ENCODE measurements at places on chromosomes 11 and 22. TPM values are rescaled to one million over a fixed set of nuclear protein-coding genes. Genes with fewer than 3 reads are reported as not detected.

FXYD2 gene
- polyA plus RNA-seq: 8.0 TPM

PRDX5 gene
- 190 TPM for polyA plus RNA-seq

ADAMTS8 gene
- 3.5 TPM for polyA plus RNA-seq

PTGDR2 gene
- 0.29 TPM for polyA plus RNA-seq

SLC43A1 gene
- polyA plus RNA-seq: 11.7 TPM

CNIH2 gene
- polyA plus RNA-seq: 4.0 TPM

ADAMTS15 gene
- polyA plus RNA-seq: 45.3 TPM

HORMAD2 gene
- 0.54 TPM for polyA plus RNA-seq

SHISAL1 gene
- polyA plus RNA-seq: 0.72 TPM

MEI1 gene
- 1.5 TPM for polyA plus RNA-seq

SORL1 gene
- 30.0 TPM for polyA plus RNA-seq

DNA sequence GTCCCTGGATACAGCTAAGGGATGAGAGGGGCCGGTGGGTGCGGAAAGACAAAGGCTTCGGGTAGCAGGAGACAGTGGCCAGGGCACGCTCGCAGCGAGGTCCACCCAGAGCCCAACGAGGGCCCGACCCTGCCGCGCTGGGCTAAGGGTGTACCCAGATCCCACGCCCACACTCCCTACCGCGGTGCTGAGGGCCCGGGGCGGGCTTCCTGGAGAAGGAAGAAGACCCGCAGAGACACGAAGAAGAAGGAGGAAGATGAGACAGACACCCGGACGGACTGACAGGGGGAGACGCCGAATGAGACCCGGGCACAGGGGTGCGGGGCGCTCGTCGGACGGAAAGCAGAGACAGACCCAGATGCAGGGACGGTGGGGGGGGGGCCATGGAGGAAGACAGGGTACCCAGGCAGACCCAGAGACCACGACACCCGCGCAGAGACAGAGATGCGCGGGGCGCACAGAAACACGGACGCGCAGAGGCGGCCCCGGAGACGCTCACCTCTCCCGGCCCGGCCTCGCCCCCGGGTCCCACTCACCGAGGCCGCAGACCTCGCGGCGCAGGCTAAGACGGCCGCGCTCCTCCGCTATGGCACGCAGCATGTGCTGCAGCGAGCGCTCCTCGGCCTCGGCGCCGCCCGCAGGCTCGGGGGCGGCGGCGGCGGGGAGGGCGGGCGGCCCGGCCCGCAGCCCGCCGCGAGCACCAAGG, 437 bp downstream of the KIAA0930 start:
- DNase-seq: no peak

GRCh38 chr11:63572026-63572688, 9.0 kb upstream of the PLAAT2 start:
- no peak for DNase-seq

DNA sequence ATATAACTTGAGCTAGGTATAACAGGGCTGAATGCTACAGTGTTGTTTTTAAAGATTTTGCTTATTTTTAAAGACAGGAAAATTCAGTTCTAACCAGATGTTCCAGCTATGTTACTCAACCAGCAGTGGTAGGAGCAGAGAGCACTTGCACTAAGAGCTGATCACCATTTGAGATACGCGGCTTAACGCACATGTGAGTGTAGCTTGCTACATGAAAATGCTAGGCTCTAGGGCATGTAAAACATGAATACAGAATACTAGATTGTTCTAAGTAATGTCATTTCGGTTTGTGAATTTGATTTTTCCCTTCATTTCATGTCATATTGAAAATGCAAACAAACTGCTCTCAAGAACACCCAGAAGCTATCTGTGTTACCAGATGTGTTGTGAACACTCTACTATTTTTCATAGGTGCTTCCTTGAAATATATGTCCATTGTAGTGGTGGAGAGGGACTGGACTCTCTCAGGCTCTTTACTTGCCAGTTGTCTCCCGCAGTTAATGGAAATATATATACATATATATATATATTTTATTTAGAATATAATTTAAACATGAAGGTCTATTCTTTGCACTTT, 10.8 kb upstream of the TECTA start:
- DNase-seq: no peak

GRCh38 chr11:44708009-44708408, 18.8 kb upstream of the TSPAN18 start:
- no peak for DNase-seq

- no peak for DNase-seq
Observed at GRCh38 chr11:36622431-36623136, 24.5 kb upstream of the RAG2 start.

GRCh38 chr11:106121570-106122320, 44.3 kb downstream of the AASDHPPT start:
- DNase-seq: no peak

GRCh38 chr11:17762309-17762974, 27.9 kb downstream of the KCNC1 start:
- DNase-seq: no peak

- peak; percentile 78 for DNase-seq
Observed at GRCh38 chr11:119683783-119684182, 45.2 kb downstream of the NECTIN1 start.

DNA sequence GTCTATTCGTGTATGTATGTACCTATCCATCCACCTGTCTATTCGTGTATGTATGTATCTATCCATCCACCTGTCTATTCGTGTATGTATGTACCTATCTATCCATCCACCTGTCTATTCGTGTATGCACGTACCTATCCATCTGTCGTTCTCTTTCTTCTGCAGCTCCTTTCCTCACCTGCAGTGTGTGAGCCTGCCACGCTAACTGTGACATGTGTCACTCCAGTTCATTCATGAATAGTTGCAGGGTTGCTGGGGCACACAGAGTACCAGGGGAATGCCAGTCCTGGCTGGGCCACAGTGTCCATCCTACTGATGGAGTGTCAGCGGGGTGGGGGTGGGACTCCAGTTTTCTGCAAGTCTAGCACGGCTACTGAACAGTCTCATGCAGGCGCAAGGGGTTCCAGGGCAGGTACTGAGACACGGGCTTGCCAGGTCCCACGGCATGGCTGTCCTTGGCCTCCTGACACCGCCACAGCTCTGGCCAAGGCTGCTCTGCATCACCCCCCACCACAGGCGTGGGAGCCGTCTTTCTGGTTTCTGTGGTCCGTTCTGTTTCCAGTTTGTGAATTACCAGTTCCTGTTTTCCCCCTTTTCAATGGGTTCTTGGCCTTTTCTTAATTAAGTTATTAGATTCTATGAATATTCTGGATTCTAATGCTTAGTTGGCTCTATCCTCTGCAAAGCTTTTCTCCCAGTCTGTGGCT, 88.8 kb upstream of the CLDN5 start:
- no peak for DNase-seq

DNA sequence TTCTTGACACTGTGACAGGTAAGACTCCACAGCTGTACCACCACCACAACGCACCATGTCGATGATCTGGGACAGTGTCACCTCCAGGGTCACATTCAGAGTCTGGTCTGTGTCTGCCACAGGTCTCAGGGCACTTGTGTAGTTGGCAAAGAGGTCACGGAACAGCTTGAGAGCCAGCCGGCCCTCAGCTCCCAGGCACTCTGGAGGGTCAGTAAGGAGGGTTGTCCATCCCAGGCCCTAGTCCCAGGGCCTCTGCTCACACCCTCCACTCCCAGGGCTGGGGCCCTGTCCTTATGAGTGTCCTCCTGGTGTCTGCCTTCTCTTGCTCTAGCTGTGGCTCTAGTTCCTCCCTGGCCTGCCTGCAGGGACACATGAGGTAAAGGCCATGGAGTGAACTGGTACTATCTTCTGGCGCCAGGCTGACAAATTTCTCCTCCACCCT, 1.4 kb downstream of the CHRNA10 start:
- no peak for DNase-seq

- peak; percentile 49 for DNase-seq
Observed at GRCh38 chr11:67309166-67309565, 5.8 kb downstream of the SSH3 start.

GRCh38 chr22:17388235-17388634, 19.0 kb downstream of the CECR2 start:
- no peak for DNase-seq

- DNase-seq: no peak
Observed at GRCh38 chr11:13388741-13389140, 74.3 kb downstream of the BTBD10 start.

- DNase-seq: no peak
Observed at GRCh38 chr11:65210361-65210731, 28.6 kb downstream of the CAPN1 start.

GRCh38 chr11:108961095-108961494, 296.2 kb downstream of the DDX10 start:
- no peak for DNase-seq

- no peak for DNase-seq
Observed at GRCh38 chr11:11081776-11082175, 223.9 kb upstream of the ZBED5 start.

DNA sequence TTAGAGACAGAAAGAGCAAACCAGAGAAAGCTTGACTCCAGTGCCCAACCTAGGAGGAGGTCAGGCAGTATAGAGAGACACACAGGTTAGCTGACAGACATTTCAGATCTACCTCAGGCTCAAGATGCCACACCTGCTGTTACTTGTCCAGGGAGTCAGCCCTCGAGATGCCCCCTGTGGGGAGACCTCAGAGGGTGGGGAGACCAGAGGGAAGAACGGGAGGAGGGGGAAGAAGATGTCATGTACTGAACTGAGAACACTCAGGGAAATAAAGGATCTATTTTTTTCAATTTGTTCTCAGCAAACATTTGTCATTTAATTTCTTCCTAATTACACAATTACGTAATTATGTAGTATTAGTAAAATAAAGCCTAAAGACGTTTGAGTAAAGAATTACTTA, 196.3 kb upstream of the CADM1 start:
- DNase-seq: no peak

Measured in left lung (tissue), 14 donors.